ENCODE measurements at places on chromosomes 13 and 19. TPM values are rescaled to one million over a fixed set of nuclear protein-coding genes. Genes with fewer than 3 reads are reported as not detected.

- no peak overlapping the region for H3K4me3 ChIP-seq
- no peaks in the 10 kb centered on the region for H3K27me3 ChIP-seq
- H3K4me1 ChIP-seq: no peaks in the 10 kb centered on the region
Measured at GRCh38 chr13:22594041-22594440, 586.7 kb upstream of the SGCG start.

DNA sequence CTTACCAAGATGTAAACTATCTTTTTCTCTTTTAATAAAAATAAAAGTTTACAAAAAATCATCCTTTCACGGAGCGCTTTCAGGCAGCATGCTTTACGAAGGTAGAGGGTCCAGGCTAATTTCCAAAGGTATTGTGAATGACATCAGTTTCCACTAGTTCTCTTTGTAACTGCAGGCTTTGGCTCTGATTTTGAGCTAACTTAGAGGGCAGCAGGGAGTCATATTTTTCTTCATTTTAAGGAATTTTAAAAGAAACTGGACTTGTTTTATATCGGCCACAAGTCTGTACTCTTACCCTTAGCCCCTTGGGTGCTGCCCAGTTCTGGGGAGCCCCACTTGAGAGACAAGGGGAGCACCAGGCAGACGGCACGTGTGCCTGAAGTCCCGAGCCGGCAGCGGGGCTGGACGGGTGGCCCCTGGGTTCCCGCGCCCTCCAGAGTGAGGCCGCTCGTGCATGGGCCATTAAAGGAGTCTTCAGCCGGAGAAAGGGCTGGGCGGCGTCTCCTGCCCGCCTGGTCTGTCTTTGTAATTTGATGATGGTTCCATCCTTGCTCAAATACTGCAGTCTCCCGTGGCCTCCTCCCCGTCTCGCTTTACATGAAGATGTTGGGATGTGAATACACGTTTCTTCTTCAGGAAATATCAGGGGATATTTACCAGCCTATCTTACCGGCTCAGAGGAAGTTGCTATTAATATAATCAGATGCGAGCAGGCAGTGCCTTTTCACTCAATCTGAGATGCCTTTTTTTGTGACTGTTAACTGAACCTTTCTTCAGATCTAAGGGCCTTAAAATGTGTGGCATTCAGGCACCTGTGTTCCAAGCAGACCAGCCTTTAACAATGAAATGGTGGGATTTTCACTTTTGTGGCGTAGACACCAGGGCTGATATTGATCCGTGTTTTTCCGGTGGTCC is 67.4 kb downstream of the GGACT start:
- no peak overlapping the region for H3K27ac ChIP-seq
- DNase-seq: no peak
- no peak overlapping the region for H3K4me3 ChIP-seq
- no peaks in the 10 kb centered on the region for H3K36me3 ChIP-seq

GRCh38 chr19:48967346-48968178 is 2.5 kb downstream of the FTL start:
- H3K27ac ChIP-seq: peak overlapping the region; percentile 91
- H3K4me3 ChIP-seq: no peak overlapping the region
- peaks cover 42% of the 10 kb centered on the region for H3K4me1 ChIP-seq
- no peaks in the 10 kb centered on the region for H3K27me3 ChIP-seq
- H3K36me3 ChIP-seq: peaks cover 15% of the 10 kb centered on the region

GRCh38 chr13:43757266-43757665 is 29.5 kb downstream of the ENOX1 start:
- no peaks in the 10 kb centered on the region for H3K36me3 ChIP-seq
- no peak for DNase-seq
- H3K27me3 ChIP-seq: no peaks in the 10 kb centered on the region
- no peaks in the 10 kb centered on the region for H3K4me1 ChIP-seq

DNA sequence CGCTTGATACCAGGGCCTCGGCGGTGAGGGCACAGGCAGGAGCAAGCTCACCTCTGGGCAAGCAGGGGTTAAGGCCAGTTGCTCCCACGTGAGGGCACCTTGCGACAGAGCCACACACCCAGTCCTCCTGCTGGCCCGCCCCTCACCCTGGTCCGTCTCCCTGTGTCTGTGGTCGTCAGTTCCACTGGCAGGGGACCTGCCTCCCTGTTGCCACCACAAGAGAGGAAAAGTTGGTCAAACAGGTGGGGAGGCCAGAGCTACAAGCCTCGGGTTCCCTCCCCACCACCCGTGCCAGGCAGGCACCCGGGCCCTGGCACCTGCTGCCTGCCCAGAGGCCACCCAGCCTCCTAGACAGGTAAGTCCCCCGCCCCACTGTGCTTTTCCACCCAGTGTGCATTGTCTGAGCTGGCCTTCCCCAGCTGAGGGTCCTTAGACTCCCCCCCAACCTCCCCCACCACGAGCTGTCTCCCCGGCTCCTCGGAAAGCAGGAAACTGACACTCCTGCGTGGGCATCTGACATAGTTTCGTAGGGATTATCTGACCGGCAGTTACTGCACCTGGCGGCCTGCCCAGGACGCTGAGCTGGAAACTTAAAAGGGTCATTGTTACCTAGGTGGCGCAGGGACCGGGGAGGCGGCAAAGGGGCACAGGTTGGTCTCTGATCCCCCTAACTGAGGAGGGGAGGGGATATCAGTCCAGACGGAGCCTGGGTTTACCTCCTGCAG is at the start of gene TJP3:
TSS of gene TJP3 (plus strand) at position 178 of the 725 bp plus-strand sequence. CDS start 20,049 bp downstream, outside the sequence.
- no peaks in the 10 kb centered on the region for H3K27me3 ChIP-seq
- H3K4me1 ChIP-seq: peaks cover 36% of the 10 kb centered on the region
- H3K27ac ChIP-seq: peak within 1 kb of the TSS; percentile 90
- DNase-seq: peak; percentile 84
- no peaks in the 10 kb centered on the region for H3K36me3 ChIP-seq
- no peak within 1 kb of the TSS for H3K4me3 ChIP-seq

- peak; percentile 26 for DNase-seq
- peak overlapping the region; percentile 95 for H3K27ac ChIP-seq
- H3K27me3 ChIP-seq: no peaks in the 10 kb centered on the region
- H3K4me3 ChIP-seq: no peak overlapping the region
- H3K4me1 ChIP-seq: peaks cover 51% of the 10 kb centered on the region
- H3K36me3 ChIP-seq: no peaks in the 10 kb centered on the region
Measured at GRCh38 chr19:13001502-13002165, 6.4 kb downstream of the NFIX start.

DNA sequence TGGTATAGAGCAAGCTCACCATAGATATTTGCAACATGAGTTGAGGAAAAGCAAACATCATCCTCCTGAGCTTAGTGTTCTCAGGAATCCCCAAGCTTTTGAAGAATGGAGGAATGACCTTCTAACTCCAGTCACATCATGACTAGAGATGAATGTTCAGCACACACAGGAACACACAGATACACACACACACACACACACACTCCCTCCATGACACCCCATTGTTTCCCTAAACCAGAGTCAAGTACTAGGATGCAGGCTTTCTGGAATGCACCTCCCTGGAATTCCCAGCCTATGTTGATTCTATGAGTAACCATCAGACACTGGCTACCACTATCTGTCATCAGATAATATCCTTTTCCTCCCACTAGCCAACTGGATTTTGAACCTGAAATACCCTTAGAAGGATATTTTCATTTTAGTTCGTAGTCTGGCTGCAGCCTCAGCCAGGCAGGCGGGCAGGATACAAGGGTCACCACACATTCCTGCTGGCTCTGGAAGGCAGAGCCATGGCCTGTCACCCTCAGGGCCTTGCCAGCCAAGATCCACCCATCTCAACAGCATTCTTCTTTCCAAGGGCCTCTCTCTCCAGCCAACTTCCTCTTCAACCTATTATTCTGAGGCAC is 162.4 kb downstream of the FOXO1 start:
- H3K4me1 ChIP-seq: peaks cover 7% of the 10 kb centered on the region
- no peaks in the 10 kb centered on the region for H3K27me3 ChIP-seq
- peak; percentile 52 for DNase-seq
- peak overlapping the region; percentile 0 for H3K27ac ChIP-seq

- no peaks in the 10 kb centered on the region for H3K27me3 ChIP-seq
- H3K27ac ChIP-seq: no peak within 1 kb of the TSS
- peak; percentile 52 for DNase-seq
- H3K4me3 ChIP-seq: no peak within 1 kb of the TSS
Measured at GRCh38 chr13:46211483-46212351, at the start of gene LRRC63. TSS of gene LRRC63 (plus strand) at chr13:46211928. CDS start at chr13:46213035, 1,107 bp downstream.

- H3K4me1 ChIP-seq: peaks cover 44% of the 10 kb centered on the region
- peak overlapping the region; percentile 84 for H3K27ac ChIP-seq
- no peak overlapping the region for H3K4me3 ChIP-seq
Measured at GRCh38 chr19:1252221-1252820, 3.9 kb downstream of the MIDN start.

- H3K27ac ChIP-seq: no peak overlapping the region
- H3K27me3 ChIP-seq: no peaks in the 10 kb centered on the region
- DNase-seq: no peak
- H3K36me3 ChIP-seq: no peaks in the 10 kb centered on the region
Measured at GRCh38 chr19:33641956-33642498, 20.3 kb downstream of the CHST8 start.

DNA sequence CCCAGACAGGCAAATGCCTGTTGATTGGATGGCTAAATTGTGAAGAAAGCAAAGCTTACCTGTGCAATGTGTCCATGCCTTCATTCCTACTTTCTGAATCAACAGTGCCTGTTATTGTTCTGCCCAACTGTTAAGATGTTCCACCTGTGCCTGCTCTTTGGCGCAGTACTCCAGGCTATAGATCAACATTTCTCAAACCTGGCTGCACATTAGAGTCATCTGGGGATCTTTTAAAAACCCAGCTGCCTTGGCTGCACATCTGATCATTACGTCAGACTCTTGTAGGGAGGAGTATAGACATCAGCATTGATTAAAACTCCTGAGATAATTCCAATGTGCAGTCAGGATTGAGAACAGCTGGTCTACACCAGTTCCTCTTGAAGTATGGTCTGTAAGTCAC is 16.2 kb upstream of the CPB2 start:
- H3K27me3 ChIP-seq: no peaks in the 10 kb centered on the region
- H3K4me1 ChIP-seq: peaks cover 20% of the 10 kb centered on the region
- H3K36me3 ChIP-seq: no peaks in the 10 kb centered on the region
- no peak overlapping the region for H3K4me3 ChIP-seq

DNA sequence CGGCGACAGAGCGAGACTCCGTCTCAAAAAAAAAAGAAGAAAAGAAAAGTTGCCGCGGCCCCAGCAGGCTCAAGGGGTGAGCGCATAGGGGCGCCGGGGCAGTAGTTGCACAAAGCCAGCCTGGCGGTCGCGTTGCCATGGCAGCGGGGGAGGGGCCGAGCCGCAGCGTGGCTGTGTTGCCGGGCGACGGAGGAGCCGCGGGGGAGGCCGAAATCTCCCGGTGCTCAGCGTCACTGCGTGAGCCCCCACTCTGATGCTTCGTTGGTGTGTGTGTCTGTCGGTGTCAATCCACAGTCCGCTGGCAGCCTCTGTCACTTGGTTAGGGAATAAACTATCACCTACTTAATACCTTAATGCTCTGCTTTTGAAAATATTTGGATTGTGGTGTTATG is 82.9 kb upstream of the C1QTNF9B start:
- H3K36me3 ChIP-seq: no peaks in the 10 kb centered on the region
- peak overlapping the region; percentile 45 for H3K27ac ChIP-seq
- peak; percentile 84 for DNase-seq
- peaks cover 4% of the 10 kb centered on the region for H3K4me1 ChIP-seq
- no peaks in the 10 kb centered on the region for H3K27me3 ChIP-seq

DNA sequence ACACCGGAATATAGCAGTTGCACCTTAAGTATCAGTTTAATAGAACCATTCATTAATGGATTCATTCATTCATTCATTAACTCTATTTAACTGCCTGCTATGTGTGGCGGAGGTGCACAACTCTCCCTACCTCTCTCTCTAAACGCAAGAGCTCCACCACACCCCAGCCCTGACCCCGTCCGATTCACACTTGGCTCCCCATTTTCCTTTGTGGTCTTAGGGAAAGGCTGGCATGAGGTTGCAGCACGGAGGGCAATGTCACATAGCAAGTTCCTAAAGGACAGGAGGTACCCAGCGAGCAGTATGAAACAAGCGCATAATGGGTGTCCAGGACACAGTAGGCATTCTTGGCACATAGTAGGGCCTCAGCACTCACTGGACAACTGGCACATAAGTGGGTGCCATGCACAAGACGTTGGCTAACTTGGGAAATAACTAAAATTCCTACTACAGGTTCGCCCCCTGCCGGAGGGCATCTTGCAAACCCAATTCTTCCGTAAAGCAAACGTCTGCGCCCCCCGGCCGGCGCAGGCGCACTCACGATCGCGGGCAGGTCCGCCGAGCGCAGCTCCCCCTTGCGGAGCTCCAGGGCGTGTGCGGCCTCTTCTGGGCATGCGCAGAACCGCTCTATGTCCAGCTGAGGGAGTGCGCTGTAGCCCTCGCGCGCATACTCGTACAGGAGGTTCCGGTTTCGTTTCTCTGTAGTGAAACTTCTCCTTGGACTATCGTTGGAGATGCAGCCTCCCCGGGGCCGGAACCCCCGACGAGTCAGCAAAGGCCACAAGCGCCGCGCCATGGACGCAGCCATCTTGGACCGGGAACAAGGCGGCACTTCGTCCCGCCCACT is at the start of gene SARS2:
TSS of gene SARS2 (minus strand) at position 835 of the 847 bp plus-strand sequence. CDS start at position 808, 27 bp downstream.
- peak; percentile 94 for DNase-seq
- peak within 1 kb of the TSS; percentile 86 for H3K27ac ChIP-seq
- H3K36me3 ChIP-seq: peaks cover 7% of the 10 kb centered on the region

DNA sequence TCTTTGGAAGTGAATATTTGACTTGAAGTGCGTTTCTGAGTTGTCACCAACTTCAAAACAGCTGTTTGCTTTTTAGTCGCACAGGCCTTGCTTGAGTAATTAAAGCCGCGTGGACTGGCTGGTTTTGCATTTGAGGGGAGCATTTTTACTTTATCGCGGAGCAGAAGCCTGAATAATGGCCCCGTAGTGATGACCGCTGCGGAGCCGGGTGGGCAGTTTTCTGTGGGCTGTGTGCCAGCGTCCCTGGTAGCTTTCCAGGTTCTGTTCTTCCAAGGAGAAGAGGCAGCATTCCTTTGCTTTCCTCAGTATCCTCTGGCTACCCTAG is 1.1 kb downstream of the NAA16 start:
- peak overlapping the region; percentile 91 for H3K4me3 ChIP-seq
- H3K4me1 ChIP-seq: peaks cover 17% of the 10 kb centered on the region
- peak; percentile 57 for DNase-seq
- H3K27me3 ChIP-seq: no peaks in the 10 kb centered on the region

The PGPEP1 gene
- 29.2 TPM for total RNA-seq

The PRR20D gene
- total RNA-seq: not detected

The RXFP2 gene
- 0.67 TPM for total RNA-seq

The RGS9BP gene
- total RNA-seq: 0.33 TPM

The ZNF578 gene
- 2.7 TPM for total RNA-seq

The ADPRHL1 gene
- total RNA-seq: 0.56 TPM
